ENCODE measurements at places on chromosomes 7 and 10.

DNA sequence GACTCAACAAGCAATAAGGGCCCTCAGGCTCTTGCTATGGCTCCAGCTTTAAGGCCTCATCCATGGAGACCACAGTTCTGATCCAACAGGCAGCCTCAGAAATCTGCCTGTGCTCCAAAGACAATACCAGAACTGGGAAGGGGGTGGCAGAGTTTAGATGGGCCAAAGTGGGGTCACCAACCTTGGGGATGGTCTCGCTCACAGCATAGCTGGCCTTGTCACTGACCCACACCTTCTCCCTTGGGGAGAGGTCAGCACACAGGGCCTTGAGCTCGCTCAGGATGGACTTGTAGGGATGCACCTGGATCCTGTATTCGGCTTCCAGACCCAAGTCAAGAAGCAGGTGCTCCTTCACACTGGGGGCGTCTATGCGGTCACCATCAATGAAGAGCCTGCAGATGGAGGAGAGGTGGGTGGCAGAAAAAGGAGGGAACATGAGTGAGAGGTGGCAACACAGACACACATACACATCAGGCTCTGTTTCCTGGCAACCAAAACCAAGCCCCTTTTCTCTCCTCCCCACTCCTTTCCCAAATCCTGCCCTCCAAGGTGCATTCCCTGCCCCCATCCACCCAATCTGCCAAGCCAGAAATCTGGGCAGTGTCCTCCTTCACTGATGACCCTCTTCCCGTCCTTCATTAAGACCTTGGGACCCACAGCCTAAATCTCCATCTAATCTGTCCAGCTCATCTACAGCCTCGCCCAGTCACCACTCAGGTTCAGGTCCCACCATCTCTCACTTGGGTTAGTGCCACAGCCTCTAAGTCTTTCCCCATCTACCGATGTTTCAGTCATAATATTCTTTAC lies 40.9 kb downstream of the XPNPEP1 start:
- DNase-seq: no peak

DNA sequence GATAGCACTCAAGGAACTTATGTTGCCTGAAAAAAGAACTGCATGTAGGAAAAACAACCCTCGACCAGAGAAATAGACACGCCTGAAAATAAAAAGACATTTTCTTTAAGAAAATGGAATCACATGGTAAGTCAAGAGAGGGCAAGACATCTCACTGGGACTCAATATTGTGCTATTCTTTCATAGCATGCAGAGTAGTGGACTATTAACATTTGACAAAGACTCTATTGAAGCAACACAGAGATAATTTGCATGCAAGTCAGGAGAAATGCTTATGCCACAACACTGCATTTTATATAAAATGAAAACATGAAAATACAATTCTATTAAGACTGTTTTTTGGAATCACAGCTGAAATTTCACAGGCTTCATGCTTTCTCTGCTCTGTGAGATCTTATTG lies 77.9 kb upstream of the RHOBTB1 start:
- no peak for DNase-seq

DNA sequence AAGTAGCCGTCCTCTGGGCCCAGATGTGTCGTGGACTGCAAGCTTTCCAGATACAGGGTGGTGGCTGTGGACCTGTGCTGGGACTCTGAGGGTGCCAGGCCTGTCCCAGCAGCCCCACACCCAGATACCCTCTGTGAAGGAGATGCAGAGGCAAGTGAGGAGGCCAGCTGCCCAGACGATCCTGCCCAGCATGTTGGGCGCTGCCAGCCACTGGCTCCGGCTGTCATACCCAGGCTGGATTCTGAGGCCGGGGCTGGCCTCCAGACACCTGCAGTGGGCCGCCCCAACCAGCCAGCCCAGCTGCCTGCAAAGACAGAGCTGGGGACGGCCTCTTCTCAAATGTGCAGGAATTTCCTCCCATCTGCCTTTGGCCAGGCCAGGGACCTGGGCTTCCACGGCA lies 39.1 kb upstream of the EBF3 start:
- DNase-seq: no peak

DNA sequence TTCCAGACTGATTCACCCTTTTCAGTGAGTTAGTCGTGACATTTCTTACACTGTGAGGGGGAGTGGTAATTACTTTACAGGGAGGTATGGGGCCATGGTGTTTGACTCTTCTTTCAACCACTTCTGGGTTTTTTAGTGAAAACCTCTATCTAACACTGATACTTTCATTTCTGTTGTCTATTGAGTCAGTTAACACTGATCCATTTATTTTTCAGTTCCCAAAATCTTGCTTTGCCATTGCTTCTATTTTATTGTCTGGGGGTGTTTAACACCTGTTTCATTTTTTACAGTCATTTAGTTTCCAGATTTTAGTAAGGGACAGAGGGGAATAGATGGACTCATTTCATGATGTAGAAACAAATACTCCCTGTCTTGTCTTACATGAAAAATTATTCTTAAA lies 61.5 kb downstream of the HELLS start:
- no peak for DNase-seq

GRCh38 chr7:116223588-116223987 lies 13.2 kb downstream of the TES start:
- DNase-seq: no peak

GRCh38 chr7:80884511-80885195 lies 34.2 kb downstream of the SEMA3C start:
- no peak for DNase-seq

DNA sequence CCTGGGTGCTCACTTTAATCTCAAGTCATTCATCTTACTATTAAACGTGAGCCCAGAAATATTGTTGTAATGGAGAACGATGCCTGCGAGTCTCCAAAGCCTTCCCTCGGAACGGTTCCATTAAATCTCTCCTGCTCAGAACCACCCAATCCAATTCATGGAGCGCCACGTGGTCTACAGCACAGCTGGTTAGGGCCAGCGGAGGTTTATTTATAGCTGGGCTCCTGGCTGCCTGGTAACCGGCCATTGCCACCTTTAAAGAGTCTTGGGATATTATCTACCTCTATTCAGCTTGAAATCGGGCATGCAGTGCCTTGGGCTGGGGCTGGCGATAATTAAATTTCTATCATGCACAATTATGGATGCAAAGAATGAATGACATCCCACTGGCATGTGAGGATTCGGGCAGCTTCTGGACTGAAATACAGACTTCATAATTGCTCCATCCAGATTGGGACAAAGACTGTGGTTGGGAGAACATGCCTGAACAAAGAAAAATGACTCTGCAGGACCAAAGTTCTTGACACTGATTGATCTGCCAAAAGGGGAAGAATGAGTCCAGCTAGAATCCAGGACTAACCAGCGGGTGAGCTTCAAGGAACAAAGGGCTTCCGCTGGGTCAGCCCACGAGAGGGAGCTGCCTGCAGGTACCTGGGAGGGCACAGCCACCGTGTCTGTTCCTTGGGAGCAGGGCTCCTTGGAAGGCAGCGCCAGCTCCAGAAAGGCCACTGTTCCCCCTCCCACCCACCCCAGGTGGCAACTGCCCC lies 7.3 kb downstream of the FAM20C start:
- no peak for DNase-seq

DNA sequence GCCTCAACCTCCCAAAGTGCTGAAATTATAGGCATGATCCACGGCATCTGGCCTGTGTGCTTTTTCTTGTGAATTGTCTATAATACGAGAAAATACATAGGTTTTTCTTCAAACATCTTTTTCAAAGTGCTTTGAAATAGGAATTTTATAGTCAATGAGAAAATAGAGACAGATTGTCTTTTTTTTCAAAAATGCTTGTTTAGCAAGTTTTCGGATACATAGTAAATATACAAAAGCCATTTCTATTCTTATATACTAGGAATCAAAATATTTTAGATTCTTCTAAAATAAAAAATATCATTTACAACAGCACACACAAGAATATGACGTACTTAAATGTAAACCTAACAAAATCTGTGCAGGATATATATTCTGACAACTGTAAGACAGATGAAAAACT lies 1.6 kb upstream of the LYZL2 start:
- no peak for DNase-seq

- DNase-seq: no peak
Measured at GRCh38 chr7:50656141-50656895, 91.1 kb upstream of the DDC start.

- no peak for DNase-seq
Measured at GRCh38 chr7:47498229-47499056, 83.5 kb downstream of the TNS3 start.

DNA sequence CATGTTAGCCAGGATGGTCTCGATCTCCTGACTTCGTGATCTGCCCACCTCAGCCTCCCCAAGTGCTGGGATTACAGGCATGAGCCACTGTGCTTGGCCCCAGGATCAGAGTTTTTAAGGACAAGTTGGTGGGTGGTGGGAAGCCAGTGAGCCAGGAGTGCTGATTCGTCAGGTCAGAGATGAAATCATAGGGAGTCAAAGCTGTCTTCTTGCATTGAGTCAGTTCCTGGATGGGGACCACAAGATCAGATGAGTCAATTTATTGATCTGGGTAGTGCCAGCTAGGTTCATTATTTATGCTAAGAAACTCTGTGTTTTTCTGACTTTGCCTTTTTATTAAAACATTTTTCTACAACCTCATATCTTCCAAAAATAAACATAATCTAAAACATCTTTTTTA lies 423.8 kb downstream of the ARL4A start:
- DNase-seq: peak; percentile 5

GRCh38 chr10:132714096-132714985 lies 71.6 kb downstream of the NKX6-2 start:
- DNase-seq: no peak

DNA sequence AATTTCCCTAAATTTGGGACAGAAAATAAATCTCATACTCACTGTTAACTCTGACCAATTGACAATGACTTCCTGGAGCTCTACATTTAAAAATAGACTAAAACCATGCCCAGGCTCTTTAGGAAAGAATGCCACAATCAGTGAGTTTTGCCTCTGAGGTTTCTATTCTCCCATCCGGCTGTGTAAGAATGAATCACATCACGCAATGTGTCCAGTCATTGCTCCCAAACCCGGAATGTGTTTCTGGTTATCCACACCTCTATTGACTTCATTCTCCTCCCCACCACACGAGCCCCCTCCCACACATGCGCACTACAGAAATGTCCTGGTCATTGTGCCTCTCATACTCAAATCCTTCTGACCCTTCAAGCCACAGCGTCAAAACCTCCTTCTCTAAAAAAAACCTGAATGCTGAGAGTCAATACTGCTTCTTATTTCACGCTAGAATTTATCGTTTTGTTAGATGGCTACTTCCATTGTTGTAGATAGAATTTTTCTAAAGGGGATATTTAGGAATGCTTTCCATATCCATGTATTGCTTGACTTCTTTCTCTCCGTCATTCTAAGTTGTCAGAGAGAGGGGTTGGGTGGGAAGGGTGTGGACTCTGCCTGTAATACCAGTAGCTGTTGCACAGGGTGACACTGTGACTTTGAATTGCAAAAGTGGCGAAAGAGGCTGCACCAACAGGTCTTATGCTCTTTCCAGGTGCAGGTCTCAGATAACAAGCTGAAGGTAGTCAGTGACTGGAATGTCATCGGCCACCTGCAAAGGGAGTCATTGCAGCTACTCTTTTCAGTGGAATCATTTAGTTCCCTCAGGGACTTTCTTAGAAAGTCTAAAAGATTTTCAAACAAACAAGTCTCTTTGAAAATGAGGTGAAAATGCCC lies 356.6 kb downstream of the PAXIP1 start:
- no peak for DNase-seq

DNA sequence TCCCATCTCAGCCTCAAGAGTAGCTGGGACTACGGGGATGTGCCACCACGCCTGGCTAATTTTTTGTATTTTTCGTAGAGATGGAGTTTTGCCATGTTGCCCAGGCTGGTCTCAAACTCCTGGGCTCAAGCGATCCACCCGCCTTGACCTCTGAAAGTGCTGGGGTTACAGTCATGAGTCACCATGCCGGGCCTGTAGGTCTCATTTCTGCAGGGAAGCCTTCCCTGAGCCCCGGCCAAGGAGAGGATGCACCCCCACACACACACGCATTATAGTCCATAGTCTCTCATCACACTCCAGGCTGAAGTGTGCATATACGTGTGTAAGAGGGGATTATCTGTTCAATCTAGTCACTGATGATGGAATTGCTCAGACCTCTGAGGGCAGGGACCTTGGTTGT lies 29.3 kb downstream of the KCNMA1 start:
- DNase-seq: no peak

GRCh38 chr7:142248-142941 lies 50.0 kb upstream of the FAM20C start:
- DNase-seq: no peak

DNA sequence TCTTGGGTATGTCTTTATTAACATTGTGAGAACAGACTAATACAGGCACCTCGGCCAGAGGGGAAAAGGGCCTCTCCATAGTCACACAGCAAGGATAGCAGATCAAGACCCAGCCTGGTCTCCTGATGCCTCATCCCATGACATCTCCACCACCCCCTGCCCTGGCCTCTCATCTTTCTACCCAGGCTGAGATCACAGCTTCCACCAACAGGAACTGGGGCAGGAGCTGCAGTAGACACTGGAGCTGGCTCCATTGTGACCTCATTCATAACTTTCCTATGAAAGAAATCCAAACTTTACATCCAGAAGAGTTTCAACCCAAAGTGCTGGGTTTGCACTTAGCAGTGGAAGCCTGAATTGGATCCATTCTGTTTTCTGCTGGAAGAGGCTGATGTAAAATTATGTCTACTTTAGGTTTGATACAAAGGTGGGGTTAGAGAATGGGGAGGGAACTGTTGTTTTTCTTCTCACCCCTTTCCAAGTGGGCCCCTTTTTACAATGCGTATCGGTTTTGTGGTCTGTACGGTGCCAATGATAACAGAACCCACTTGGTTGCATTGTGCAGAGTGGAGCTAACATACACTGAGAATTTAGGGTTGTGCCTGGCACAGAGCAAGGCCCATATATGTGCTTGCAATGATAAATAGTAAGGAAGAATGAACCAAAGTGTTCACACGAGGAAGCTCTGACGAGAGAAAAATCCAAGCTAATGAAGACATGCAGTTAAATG lies 28.6 kb upstream of the INSIG1 start:
- DNase-seq: no peak

GRCh38 chr7:148185041-148185440 lies 405.5 kb upstream of the C7orf33 start:
- DNase-seq: no peak

DNA sequence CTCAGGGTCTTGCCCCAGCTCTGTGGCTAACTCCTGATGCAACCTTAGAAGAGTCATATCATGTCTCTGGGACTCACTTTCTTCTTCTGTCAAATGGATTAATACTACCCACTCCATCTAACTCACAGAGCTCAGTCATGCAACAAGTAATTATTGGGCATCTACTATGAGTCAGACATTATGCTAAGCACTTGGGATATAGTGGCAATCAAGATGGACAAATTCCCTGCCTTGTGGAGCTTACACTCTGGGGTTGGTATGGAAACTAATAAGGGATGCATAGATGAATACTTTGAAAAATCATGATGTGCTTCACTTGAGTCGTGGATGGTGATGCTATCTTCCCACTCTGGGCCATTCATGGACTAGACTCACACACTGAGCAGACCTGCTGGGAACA lies 88.9 kb downstream of the KCNMA1 start:
- no peak for DNase-seq

All from stimulated activated CD4-positive, alpha-beta T cell treated with anti-CD3 and anti-CD28 coated beads, Interleukin-1b, Interleukin-23, amount 100 ng/mL, for 48 hours (primary cell).